ENCODE measurements at places on chromosomes 2 and 18.

- DNase-seq, result no peak
Observed at GRCh38 chr2:189492451-189492850, 51.2 kb downstream of the WDR75 start.

DNA sequence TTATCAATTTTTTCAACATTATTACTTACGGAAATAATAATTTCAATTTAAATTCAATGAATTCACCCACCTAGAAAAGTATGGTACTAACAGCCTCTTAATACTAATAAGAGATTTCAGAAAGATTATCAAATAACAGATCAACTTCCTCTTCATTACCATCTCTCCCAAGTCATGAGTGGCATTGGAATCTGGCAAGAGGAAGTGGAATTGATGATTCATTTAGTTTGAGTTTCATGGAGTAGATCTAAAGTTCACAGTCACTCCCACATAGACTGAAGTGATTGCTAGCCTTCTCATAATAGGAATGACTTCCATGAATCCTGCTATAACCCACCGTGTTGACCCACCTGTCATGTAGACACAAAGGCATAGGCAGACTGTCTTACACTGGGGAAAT lies 77.7 kb upstream of the WDR75 start:
- DNase-seq, result no peak

- DNase-seq, result no peak
Observed at GRCh38 chr2:145110668-145111356, 590.9 kb upstream of the ZEB2 start.

GRCh38 chr2:59463426-59463825 lies 1090.0 kb downstream of the BCL11A start:
- no peak for DNase-seq

GRCh38 chr2:2845267-2845666 lies 514.2 kb upstream of the MYT1L start:
- no peak for DNase-seq

DNA sequence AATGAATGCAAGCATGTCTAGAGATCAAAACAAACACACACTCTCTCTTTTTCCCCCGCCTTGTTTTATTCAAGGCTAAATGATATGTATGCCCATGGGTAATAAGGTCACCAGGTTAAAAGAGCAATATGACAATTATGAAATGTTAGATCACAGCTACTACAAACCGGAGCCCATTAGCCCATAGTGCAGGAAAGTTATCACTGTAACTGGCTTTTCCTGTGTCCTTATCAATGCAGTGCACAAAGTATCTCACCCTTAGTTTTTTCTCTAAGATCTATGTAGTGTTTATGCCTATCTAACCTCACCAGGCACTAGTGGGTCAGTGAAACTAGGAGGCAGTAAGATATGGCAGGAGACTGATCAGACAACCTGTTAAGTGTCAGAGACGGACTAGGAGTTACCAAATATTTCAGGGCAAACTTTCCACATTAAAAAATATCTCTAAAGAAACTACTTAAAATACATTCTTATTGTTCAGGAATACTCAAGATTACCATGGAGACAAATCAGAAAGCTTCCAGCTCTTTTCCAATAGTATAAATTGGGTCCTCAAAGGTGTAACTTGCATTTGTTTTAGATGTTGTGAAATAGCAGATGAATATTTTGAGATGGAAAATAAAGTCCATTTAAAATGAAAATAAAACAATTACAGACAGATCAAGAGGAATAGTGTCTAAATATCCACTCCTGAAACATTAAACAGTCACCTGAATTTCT lies 282.2 kb downstream of the EXOC6B start:
- DNase-seq, result no peak

- no peak for DNase-seq
Observed at GRCh38 chr2:100137318-100137717, 5.1 kb downstream of the AFF3 start.

DNA sequence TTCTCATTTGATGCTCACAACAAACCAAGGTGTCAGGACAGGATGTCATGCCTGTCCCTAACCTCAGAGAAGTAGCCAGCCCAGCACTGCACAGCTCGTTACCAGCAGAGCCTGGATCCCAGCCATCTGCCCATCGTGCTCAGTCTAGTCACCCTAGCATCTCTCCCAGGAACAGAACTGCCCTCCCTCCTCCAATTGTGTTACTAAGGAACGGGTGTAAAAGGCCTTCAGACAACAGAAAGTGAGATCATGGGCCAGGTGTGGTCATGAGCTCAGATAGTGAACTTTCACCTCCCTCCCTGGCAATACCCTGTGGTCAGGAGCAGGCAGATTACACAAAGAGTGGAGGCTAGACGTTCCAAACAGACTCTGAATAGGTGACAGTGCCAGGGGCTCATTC lies 111.8 kb upstream of the PPP1CB start:
- no peak for DNase-seq

DNA sequence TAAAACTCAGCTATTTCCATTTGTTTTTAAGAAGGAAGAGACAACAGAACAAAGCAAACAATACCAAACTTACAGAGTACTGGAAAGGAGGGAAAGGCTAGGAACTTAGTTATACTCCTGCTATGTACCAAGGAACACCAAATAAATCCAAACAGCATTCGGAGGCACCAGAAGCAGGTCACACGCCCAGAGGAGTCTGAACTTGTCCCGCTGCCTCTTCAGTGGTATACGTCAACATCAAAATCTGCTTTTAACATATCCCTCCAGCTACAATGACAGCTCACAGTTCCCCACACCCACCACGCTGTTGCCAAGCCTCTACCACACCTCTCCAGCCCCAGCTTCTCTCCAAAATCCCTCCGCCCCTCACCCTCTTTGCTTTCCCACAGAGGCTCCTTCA lies 17.3 kb downstream of the C2orf76 start:
- DNase-seq, result no peak

GRCh38 chr2:159760326-159760725 lies 37.7 kb downstream of the CD302 start:
- no peak for DNase-seq

GRCh38 chr2:126885751-126886210 lies 12.9 kb upstream of the TEX51 start:
- DNase-seq, result no peak

GRCh38 chr18:24395049-24395795 lies 2.4 kb downstream of the OSBPL1A start:
- no peak for DNase-seq

DNA sequence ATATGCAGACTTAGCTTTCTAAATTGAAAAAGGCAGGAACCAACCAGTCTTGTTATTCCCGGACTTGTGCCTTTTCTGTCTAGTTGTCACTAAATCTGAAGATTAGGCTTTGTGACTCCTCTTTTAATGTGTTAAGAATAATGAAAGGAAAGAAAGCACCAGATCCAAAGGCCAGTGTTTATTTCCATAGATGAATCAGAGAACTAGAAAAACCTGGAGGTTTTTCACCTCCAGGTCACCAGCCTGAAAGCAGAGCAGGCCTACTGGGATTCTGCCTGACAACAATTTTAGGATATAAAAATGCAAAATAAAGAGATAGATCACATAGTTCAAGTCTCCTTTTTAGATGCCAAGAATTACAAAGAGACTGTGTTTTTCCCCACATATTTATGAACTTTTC lies 160.4 kb downstream of the GULP1 start:
- no peak for DNase-seq

DNA sequence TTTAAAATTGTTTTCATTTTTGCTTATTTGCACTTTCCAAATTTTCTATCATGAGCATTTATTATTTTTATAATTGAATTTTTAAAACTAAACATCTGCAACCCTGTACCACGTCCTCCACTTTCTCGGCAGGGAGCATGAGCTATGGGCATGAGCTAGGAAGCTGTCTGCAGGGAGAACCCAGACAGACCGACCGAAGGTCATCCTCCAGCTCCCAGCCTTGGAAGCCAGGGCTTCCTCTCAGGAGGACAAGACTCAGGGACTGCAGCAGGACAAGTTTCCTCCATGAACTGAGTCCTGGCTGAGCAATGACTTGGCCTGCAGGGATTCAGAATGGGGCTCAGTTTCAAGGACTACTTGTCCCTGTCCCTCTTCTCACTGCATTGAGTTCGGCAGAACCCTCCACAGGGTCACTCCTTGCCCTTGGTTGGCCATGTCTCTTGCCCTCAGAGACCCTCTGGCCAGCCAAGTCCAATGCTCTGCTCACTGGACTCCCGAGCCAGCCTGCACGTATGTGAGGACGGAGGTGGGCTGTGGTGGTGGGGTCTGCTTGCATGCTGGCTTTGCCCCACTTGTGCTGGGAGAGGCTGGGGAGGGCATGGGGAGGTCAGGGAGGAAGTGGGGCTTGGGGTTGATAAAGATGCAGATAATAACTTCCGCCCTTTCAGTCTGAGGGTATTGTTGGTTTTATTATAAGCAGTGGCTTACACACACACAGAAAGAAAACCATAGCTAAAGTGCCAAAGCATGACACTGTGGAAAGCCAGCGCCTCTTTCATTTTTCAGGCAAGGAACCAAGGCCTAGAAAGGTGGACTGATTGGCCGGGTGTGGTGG lies 6.6 kb downstream of the NMUR1 start:
- no peak for DNase-seq

DNA sequence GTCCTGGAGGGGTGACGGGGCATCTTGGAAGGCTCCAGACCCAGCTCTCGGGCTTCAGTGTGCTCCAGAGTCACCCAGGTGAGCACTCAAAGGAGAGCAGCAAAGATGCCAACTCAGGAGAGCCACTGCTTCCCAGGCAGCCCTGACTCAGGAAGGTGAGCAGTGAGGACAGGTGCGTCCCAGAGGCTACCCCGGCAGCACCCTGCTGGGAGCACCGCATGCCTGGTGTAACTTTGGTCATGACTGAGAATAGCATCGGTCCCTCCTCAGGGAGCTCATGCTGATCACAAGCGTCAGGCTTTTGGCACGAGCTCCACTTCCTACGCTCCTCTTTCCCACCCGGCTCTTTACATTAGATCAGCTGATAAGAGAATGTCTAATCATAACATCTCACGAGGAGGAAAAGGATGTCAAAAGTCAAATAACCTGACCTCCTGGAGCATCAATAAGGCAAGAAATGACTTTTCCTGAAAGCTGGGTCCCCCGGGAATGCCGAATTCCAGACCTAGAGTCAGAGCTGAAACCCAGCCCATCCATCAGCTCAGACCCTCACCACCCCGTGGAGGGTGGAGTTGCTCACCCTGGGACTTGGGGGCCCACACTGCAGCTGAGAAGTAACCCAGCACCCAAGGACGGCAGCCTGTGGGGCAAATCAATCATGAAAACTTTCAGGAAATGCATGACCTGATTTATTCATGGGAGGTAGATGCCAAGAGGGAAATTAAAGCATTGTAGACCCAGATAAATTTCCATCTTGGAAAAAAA lies 248.8 kb downstream of the ACKR3 start:
- no peak for DNase-seq

GRCh38 chr2:161839926-161840325 lies 215.7 kb downstream of the SLC4A10 start:
- no peak for DNase-seq

- DNase-seq, result no peak
Observed at GRCh38 chr2:124983595-124983994, 958.5 kb downstream of the CNTNAP5 start.

DNA sequence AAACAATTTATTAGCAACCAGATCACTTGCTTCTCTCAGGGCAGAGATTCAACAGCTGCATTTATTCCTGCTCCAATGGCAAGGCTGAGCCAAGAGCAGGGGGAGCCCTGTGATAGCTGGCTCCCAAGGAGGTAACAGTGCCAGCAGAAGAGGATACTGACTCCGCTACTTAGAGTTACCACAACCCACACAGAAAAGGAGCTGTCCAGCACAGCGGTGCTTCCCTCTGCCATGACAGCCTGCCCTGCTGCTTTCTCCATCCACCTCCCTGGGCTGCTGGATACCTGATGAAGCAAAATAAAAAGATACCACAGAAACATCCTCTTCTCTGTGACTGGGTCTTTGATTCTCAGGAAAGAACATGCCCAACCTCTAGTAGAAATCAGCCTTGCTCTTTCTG lies 467.2 kb downstream of the LRRTM4 start:
- DNase-seq, result no peak

DNA sequence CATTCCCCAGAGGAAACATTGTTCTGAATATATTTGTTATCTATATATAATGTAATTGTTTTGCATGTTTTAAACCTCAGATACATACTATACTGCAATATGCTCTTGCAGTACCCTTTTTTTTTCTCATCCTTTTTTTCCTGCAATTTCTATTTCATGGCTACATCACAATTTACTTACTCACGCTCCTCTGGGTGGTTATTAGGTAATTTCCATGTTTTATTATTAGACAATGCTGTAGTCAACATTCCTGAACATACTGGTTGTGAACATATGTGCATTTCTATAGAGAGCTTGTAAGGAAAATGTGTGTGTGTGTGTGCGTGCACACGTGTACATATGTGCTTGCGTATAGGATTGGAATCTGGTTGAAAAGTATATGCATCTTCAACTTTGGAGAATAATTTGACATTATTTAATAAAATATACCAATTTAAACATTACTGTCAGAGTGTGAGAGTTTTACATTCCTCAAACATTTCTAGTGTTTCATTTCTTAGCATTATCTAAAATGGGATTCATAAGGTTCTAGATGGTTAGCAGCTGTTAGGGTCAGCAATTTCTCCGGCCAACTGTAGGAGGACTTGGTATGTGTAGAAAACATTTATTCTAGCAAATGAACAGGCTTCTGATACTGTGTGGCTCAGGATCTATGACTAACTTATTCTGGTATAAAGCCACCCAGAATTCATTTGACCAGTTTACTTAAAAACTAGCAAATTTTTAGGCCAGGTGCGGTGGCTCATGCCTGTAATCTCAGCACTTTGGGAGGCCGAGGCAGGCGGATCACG lies 22.4 kb downstream of the NCOA1 start:
- no peak for DNase-seq

GRCh38 chr2:128091726-128092080 lies 703 bp downstream of the UGGT1 start:
- no peak for DNase-seq

- no peak for DNase-seq
Observed at GRCh38 chr18:452816-453215, 47.7 kb downstream of the COLEC12 start.

DNA sequence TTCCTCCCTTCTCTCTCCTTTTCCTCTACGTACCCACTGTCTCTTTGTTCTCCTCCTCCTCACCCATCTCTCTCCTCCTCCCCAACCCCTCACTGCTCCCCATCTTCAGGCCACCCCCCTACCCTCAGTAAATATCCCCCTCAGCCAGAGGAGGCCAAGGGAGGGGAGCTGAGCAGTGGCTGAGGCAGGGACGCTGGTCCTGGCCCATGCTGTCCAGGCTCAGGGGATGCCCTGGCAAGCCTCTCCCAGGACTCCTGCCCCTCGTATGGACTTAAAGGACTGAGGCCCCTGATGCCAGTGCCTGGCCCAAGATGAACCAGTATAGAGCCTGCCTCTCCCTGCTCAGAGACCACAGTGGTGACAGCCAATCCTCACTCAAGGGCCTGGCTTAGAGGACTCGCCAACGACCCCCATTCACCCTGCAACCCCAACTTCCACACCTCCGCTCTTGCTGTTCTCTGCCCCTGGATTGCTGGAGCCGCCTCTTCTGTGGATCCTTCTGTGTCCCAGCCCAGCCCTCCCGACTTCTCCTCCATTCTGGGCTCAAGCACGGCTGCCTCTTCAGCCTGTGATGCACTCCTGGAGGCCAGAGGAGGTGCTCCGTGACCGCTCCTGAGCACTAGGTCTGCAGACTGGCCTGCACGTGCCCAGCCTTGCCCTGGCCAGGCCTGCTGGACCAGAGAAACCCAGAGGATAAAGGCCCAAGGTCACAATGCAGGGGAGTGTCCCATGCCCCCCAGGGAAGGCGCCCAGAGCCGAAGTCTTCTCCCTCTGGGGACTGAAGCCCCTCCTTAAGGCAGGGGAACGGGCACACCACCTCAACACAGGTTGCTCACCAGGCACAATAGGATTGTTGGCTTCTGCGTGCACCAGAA lies 9.5 kb upstream of the DUSP2 start:
- DNase-seq, result no peak

GRCh38 chr18:44601447-44601846 lies 79.2 kb upstream of the SETBP1 start:
- no peak for DNase-seq

- DNase-seq, result no peak
Observed at GRCh38 chr2:54310311-54310710, 54.3 kb upstream of the TSPYL6 start.

Data from T-helper 9 cell (primary cell).